ENCODE measurements at places on chromosomes 6 and 20.

DNA sequence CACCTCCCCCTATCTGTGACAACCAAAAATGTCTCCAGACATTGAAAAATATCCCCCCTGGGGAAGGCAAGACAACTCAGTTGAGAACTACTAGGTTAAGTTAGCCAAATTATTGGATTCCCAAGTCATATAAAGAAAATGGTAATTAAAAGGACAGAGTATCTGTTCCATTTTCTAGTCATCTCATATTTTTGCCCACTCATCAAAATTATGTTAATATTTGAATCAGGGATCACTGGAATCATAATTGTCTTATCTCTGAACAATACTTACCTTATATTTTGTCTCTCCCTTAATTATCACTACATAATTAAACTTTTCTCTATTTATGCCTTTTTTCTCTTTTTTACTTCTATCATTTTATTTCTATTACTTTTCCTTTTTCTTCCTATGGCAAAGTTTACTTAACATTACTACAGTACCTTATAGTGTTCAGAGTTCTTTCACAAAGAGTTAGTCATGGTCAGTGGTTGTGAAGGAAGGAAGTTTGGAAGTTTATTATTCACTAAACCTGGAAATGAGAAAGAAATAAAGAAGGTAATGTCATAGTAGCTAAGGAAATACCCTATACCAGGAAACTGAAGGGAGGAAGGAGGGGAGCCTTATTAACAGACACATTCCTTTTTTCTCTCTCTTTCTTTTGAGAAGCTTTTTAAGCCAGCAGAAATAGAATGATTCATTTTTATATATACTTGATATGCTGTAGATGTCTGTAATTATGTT, 332.9 kb downstream of the COL12A1 start:
- no peak for DNase-seq

GRCh38 chr20:46058599-46059281, 29.7 kb downstream of the SLC12A5 start:
- DNase-seq: no peak

GRCh38 chr6:153623496-153623895, 415.5 kb upstream of the OPRM1 start:
- no peak for DNase-seq

DNA sequence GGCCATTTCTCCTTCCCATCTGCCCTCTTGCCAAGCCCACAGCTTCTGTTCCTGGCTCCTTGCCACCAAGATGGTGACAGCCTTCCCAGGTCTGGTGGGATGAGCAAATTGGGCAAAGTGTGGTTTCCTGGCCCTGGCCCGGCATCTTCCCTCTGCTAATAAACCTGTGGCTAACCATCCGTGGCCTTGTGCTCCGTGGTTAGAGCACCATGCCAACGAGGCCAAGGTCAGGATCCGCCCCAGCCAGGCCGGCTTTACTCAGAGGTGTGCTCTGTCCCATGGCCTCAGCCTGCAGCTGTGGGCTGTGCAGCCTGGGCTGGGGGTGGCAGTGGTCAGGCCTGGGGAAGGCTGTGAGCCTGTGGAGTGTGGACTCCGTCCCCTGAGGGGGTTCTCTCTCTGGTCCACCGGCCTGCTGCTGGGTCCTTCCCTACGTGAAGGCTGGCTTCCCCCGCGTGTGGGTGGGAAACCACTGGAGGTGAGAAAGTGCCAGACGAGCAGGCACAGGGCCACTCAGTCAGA, 117.4 kb downstream of the VEGFA start:
- DNase-seq: no peak

GRCh38 chr6:126640921-126641320, 301.0 kb downstream of the CENPW start:
- no peak for DNase-seq

DNA sequence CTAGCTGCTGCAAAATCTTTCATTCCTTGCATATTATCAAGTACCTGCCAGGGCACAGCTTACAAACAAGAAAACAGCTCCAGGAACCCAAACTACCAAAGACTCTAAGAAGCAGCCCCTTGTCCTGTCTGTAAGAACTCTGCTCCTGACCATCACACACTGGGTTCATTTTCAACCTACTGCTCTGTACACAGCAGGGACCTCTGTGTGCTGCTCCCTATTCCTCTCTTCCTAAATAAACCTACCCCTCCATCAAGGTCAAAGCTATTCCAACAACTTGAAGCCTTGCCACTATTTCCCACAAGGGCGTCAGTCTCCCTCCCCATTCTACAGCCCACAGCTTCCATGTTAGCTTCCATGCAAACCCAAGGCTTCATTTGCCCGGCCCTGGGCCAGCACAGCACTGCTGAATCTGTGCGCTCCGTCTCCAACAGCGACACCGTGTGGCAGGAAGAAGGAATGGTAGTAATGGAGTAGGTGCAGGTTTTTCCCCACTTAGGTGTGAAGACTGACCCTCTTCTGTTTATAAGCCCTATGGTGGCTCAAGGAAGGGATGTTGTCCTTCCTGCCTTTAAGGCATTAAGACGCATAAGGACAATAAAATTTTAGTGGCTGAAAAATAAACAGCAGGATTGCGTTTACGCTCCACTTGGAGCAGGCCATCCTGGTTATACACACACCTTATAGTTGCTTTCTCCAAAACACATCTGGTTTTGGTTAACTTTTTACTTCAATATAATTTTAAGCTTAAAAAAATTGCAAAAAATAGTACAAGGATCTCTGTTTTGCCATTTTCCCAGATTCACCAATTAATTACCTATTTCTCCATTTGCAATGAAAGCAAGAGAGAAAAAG, 115.2 kb upstream of the NXT1 start:
- DNase-seq: no peak

DNA sequence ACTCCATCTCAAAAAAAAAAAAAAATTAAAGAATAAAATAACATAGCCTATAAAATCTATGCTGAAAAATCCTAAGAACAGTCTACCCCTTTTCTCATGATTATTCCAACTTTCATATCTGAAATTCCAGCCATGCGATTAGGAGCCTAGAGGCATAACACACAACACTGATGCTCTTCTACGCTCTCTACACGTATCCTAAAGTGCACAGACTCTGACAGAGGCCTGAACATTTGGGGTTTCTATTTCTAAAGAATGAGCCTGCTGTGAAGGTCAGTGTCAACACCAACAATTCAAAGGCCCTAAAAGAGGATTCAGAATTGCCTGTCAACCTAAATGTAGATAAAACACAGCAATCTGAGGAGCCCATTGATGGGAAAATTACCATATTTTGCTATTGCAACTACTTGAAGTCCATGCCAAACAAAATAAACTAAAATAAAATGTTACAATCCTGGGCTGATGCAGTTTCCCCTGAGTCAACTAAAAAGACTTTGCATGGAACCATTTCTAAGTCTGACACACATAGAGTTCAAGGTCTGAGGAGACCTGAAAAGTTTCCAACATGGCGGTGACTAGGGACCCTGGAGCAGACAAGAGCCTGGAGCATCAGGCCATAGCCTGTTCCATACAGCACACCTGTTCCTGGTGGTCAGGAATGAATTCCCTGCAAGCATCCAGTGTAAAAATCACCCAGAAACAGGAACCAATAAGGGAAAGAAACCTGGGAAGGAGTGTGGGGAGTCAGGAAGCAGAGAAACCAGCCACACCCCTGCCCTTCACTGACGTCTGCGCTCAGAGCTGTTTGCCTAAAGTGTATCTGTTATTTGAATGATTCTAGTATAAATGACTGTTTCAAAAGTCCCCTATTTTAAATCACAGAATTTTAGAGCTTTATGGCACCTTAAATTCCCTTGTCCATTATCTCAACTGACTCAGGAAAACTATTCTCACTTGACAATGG, 11.8 kb downstream of the NINL start:
- no peak for DNase-seq

DNA sequence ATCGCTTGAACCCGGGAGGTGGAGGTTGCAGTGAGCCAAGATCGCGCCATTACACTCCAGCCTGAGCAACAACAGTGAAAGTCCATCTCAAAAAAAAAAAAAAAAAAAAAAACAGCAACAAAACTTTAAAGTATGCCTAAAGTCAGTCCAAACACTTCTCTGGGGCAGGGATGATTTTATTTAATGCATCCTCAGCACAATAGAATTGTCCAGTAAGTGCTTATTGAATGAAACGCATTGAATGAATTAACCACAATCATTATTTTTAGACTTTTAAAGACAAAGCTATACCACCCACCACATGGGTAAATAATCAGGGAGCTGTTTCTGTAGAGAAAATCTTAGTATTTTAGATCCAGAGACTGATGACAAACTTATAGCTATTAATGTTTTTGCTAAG, 16.6 kb upstream of the CTAGE9 start:
- no peak for DNase-seq

DNA sequence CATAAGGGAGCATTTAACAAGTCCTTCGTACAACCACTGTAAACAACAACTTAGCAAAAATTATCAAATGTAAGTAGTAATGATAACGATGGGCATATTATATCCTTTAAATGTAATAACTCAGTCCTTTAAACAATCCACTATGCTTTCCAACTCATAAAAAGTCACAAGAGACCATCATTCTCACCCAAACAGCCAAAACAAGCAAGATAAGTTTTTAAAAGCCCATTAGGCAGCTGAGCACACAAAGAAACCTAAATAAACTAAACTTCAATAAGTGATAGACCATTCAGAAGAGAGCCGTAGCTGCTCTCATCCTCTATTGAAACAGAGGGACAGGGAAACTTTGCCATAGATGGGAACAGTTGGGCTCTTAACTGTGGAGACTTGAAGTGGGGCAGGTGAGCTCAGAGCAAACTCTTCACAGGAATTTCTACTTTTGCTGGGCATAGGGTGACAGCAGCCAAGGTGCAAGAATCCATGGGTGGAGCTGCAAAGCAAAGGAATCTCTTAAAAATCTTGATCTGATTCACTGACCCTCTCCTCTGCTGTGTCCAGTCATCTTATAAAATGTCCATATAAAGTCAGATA, 22.5 kb downstream of the RAB22A start:
- no peak for DNase-seq

- DNase-seq: no peak
These were observed 114.0 kb downstream of the TRMT11 start for GRCh38 chr6:126100386-126100785.

- DNase-seq: no peak
These were observed 10.9 kb upstream of the GLP1R start for GRCh38 chr6:39037707-39038106.

DNA sequence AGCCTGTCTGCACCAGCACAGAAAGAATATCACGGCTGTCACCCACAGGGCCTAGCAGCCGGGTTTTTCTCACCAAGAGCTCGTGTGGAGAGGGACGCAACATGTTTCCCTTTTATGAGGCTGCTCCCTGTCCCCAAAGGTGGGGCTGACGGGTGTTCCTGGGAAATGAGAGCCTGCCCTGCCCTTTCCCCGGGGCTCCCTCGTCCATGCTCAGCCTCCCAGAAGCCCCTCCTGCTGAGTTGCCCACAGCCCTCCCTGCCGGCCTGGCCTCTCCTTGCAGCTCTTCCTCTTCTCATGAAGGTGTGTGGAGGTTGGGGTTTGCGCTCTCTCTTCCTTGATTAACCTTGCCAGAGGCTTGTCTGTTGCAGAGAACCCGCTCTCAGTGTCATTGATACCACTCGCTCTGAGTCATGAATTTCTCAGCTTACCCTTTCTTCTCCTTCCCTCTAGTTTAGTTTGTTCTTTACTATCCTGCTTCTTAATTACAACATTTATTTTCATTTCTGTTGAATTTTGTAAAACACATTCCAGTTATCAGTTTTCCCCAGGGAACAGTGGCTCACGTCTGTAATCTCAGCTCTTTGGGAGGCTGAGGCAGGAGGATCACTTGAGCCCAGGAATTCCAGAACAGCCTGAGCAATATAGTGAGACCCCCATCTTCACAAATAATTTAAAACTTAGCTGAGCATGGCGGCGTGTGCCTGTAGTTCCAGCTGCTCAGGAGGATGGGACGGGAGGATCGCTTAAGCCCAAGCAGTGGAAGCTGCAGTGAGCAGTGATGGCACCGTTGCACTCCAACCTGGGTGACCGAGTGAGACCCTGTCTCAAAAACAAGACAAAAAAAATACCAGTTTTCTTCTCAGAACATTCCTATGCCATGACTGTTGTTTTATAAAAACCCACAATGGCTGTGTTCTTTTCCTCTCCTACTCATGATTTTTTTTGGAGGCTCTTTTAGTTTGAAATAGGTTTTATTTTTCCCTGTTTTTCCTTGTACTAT, 103.8 kb downstream of the TMEM242 start:
- DNase-seq: no peak

- DNase-seq: no peak
These were observed 103.4 kb downstream of the SYNDIG1 start for GRCh38 chr20:24572862-24573261.

GRCh38 chr6:52522151-52522626, 54.7 kb downstream of the TRAM2 start:
- DNase-seq: no peak

DNA sequence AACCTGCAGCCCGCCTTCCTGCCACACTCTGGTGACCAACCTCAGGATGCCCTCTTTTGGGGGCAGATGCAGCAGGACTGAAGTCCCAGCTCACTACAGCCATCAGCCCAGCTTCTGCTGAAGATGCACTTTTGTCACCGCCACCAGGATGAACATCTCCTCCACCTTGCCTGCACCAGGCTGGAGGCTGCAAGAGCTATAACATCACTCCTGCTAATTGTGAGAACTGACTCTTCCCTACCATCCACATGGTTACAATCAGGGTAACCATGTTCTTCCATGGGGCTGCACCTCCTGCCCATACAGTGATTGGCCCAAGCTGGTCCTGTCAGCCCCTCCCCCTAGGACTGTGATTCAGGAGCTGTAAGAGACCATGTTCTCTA, 2.0 kb upstream of the ACTL10 start:
- no peak for DNase-seq

GRCh38 chr20:3727401-3728021, 5.0 kb upstream of the HSPA12B start:
- DNase-seq: no peak

DNA sequence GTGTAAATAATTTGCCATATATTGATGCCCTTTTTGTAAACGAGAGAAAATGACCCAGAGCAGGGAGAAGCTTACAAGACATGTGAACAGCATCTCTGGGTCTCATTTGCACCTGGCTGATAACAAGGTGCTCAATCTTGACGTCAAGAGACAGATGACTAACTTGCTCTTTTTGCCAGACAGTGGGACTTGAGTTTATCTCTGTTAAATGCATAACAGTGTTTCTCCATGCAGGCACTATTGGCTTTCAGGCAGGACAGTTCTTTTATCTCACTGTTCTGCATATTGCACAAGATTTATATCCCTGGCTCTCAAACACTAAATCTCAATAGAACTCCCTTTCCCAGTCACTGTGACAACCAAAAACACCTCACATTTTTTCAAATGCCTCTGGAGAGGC, 56.4 kb downstream of the RFX6 start:
- no peak for DNase-seq

GRCh38 chr6:45651301-45651700, 273.6 kb upstream of the SUPT3H start:
- no peak for DNase-seq

- DNase-seq: no peak
These were observed 16.4 kb upstream of the UQCC2 start for GRCh38 chr6:33727932-33728331.

GRCh38 chr20:14432597-14432996, 95.2 kb upstream of the FLRT3 start:
- DNase-seq: no peak

- DNase-seq: no peak
These were observed 37.0 kb downstream of the PRDM1 start for GRCh38 chr6:106122938-106123656.

All from T-helper 1 cell (primary cell).